Right kidney (tissue), 9 donors: ENCODE measurements at places on chromosomes 4 and X.

GRCh38 chrX:154827194-154828015 is 7.1 kb downstream of the SMIM9 start:
- no peak for DNase-seq

- DNase-seq: no peak
Observed at GRCh38 chrX:110210417-110211139, 107.3 kb downstream of the AMMECR1 start.

DNA sequence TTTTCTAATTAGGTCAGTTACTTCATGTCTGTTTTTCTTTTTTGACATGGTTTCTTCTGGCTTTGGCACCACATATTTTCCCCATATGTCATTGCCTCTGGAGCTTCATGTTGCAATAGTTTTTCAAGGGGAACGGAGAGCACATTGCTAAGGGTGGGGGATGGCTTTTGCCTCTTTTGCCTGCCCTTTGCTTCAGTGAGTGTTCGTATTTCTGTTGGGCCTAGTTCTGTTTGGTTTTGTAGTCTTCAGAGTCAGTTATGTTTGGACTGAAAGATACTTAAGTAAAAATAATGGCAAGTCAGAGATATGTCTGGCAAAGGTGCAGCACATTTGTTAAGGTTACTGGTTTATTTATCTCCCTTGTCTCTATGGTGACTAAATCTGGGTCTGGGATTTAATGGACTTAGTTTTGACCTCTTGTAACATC is 29.1 kb downstream of the FHL1 start:
- DNase-seq: no peak

DNA sequence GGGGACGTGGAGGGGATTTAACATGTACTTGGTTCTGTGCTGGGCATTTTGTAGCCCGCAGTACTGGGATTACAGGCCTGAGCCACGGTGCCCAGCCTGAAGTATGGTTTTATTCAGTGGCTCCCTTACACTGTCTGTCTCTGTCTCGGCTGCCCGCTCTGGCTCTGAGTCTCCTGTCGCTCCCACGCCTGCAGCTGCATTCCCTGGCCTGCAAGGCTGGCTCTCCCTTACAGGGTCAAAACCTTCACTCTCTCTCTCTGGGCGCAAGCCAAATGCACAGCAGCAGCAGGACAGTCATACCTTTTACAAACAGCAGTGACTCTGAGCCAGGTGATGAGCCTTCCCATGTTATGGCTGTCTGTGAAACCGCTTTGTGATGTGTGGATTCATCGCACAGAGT is 72.1 kb downstream of the HTRA3 start:
- no peak for DNase-seq

DNA sequence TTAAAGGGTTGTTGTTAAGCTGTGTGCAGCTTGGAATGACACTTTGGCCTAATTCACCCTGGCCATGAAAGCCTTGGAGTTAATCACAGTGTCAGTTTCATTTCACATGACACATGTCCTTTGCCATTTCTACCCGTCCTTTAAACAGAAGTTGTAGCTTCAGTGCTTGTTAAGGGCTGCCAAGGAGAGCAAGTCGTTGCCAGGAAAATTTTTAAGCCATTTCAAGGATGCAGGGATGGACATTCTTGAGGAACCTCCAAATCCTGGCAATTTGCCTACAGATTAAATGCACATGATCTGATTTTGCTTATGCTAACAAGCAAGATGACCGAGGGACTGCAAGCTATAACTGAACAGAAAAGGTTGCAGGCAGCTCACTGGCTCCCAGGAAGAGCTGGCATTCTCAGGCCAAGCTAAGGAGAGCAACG is 40.5 kb downstream of the SETD7 start:
- no peak for DNase-seq
